Hindlimb muscle (tissue), 1 donor: ENCODE measurements at places on chromosomes 1 and 21. TPM values are rescaled to one million over a fixed set of nuclear protein-coding genes. Genes with fewer than 3 reads are reported as not detected.
A peak's percentile ranks its signal among the peaks of the same experiment; 100 is the strongest.

DNA sequence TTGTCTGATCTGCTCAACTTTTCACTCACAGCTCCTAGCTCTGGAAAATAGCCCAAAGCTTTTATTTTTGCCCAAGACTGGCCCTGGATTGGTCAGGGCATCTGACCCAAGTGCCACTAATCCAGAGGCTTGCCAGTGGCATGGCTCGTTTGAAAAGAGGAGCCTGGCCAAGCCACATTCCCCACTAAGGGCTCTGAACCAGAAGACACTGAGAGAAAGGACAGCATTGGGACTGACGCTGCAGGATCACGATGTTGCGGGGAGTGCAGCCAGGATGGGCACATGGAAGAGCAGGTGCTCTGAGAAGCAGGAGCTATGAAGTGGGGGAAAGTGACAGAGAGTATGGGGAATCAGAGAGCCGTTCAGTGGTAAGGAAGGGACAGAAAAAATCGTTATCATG lies 44.9 kb upstream of the TSPAN2 start:
- DNase-seq, result no peak

DNA sequence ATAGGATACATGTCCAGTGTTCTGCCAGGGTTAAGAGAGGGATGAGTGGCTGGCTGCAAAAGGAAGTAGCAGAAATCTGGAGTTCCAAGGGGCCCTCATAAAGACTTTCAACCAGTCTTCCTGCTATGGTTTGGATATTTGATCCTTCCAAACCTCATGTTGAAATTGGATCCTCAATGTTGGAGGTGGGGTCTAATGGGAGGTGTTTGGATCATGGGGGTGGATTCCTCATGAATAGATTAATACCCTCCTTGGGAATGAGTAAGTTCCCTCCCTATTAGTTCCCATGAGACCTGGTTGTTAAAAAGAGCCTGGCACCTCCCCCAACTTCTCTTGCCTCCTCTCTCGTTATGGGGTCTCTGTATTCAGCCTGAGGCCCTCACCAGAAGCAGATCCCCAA lies 10.1 kb upstream of the GNG12 start:
- DNase-seq, result no peak

GRCh38 chr1:154559466-154560044 lies 1.1 kb upstream of the UBE2Q1 start:
- peak; percentile 89 for DNase-seq

DNA sequence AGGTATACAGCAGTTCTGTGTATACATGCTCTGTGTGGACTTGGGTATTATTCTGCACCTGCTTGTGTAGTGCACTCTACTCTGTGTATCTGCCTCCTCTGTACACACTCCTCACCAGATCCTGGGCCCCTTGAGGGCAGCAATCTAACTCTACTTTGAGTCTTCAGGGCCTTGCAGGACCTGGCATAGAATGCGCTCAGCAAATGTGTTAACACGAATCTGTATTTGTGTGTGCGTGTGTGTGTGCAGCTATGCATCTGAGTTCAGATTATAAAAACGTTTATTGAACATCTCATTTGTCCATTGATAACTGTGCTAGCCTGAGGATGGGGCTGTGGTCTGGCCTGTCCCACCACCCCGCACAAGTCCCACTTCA lies 3.9 kb upstream of the MEF2D start:
- no peak for DNase-seq

- peak; percentile 40 for DNase-seq
Measured at GRCh38 chr1:32180186-32181060, 948 bp downstream of the TXLNA start.

IER5 gene
- polyA plus RNA-seq, result 7.5 TPM

PTPN14 gene
- polyA plus RNA-seq, result 12.8 TPM

FGR gene
- polyA plus RNA-seq, result 2.4 TPM

FAM110D gene
- 0.98 TPM for polyA plus RNA-seq

TDRD10 gene
- 3.3 TPM for polyA plus RNA-seq
